Thymus (tissue), 14 donors: ENCODE measurements at places on chromosomes 4 and X. TPM values are rescaled to one million over a fixed set of nuclear protein-coding genes. Genes with fewer than 3 reads are reported as not detected.

DNA sequence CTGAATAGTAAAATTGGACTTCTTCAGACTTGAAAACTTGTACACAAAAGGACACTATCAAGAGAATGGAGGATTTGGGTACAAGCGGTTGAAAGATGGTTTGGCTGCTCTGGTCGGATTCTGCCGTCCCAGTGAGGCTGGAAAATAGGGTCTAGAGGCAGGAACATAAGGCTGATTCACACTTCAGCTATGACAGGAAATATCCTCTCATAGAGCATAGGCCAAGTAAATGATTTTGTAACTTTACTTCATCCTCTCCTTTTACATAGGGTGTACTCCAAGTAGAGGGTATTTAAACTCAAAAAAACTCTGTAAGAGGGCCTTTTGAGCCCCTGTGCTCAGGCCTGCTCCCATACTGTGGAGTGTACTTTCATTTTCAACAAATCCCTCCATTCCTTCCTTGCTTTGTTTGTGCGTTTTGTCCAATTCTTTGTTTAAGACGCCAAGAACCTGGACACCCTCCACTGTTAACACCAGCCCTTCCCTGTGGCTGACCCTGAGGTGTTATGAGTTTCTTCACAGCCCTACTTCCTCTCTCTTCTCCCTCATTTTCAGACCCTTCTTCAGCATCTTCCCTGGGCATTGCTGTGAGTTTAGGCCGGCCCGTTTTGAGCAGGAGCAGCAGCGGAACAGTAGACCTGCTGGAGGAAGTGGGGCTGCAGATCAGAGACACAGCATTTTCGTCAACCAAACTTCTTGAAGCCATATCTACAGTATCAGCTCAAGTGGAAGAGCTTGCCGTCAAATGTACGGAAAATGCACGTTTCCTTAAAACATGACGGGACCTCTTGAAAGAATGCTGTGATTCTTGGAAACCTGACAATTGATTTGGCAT, 7.2 kb downstream of the PGAM4 start:
- H3K36me3 ChIP-seq: no peaks in the 10 kb centered on the region
- no peak overlapping the region for H3K4me3 ChIP-seq
- no peak for DNase-seq
- no peaks in the 10 kb centered on the region for H3K4me1 ChIP-seq

DNA sequence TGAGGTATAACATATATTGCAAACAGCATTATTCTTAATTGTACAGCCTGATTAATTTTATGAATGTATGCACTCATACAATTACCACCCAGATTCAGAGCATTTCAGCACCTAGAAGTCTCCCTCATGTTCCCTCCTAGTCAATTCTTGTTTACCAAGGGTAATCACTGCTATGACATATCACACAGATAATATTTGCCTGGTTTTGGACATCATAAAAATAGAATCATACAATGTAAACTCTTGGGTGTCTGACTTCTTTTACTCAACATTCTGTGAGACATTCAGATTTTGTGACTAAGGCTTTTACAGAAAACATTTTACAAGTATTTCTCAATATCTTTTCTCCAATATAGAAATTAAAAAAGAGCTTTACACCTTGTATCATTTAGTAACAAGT, 66.9 kb downstream of the PTPN13 start:
- no peak overlapping the region for H3K27ac ChIP-seq
- no peaks in the 10 kb centered on the region for H3K36me3 ChIP-seq
- DNase-seq: no peak
- H3K27me3 ChIP-seq: no peaks in the 10 kb centered on the region

DNA sequence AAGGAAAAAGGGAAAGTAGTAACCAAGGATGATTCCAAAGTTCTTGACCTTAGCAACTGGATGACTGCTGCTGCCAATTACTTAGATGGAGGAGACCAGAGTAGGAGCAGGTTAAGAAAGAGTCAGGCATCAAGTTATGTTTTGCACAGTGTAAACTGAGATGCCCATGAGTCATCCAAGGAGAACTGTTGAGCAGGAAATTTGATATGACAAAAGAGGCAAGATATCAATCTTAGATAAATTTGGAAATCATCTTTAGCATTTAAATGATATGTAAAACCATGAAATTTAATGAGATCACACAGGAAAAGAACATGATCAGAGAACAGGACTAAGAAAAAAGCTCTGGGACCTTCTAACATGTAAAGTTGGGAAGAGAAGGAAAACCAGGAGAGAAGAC, 361.3 kb downstream of the OPHN1 start:
- no peak overlapping the region for H3K27ac ChIP-seq
- H3K27me3 ChIP-seq: no peaks in the 10 kb centered on the region
- H3K4me3 ChIP-seq: no peak overlapping the region
- H3K4me1 ChIP-seq: no peaks in the 10 kb centered on the region
- no peak for DNase-seq

DNA sequence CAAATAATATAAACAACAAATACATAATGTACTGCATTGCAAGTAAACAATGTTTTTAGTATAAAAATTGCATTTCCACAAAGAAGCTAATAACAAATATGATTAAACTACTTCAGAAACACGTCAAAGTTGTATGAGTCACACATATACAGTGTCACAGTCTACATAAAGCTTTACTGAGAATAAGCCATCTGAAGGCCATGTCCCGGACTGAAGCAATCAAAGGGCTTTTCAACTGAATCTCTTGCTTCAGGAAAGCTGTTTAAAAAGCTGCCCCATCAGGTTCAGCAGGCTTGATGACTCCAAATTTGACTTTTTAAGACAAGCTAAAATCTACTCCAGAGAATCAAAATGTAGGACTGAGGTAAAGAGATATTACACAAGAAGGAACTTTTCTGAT, 1476.8 kb downstream of the ADGRL3 start:
- no peak for DNase-seq
- no peak overlapping the region for H3K27ac ChIP-seq
- H3K4me1 ChIP-seq: no peaks in the 10 kb centered on the region
- H3K27me3 ChIP-seq: no peaks in the 10 kb centered on the region

DNA sequence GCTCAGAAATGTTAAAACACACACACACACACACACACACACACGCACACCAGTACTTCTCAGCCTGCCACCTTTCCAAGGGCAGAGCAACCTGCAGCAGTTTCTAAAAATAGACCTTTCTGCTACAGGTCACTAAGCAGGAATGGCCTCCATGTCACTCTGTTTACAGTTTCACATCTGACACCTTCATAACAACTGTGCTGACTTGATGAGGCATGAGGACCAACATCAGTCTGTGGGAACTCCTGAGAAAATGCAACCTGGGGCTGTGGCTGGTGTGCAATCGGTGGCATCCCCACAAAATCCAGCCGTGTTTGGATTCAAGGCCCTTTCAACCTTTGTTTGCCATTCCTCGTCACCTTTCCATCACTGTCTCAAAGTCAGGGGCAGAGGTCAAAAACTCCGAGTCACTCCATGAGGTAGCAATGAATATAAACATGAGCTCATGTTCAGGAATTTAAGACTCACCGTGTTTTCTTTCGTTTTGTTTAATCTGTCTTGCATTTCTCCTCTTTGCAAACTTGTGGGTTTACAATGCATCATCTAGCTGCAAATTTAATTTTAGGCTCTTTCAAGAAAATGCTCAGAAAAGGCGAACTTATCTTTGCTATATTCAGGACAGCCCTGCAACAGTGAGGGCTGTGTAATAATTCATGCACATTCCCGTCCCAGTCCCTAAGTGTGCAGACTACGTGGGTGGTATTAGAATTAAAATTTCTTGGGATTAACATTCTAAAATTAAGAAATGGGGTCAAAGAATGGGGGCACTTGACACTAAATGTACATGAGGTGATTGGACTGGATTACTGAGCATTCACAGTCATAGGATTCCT, 135.3 kb downstream of the SHROOM3 start:
- no peaks in the 10 kb centered on the region for H3K27me3 ChIP-seq
- DNase-seq: no peak
- H3K36me3 ChIP-seq: no peaks in the 10 kb centered on the region
- no peak overlapping the region for H3K4me3 ChIP-seq

- H3K4me1 ChIP-seq: no peaks in the 10 kb centered on the region
- no peak overlapping the region for H3K4me3 ChIP-seq
- H3K36me3 ChIP-seq: no peaks in the 10 kb centered on the region
- H3K27ac ChIP-seq: no peak overlapping the region
- H3K27me3 ChIP-seq: no peaks in the 10 kb centered on the region
- DNase-seq: no peak
Measured at GRCh38 chrX:136048446-136048845, 63.2 kb downstream of the SLC9A6 start.

GRCh38 chr4:93475730-93476129, 352.8 kb upstream of the ATOH1 start:
- H3K27ac ChIP-seq: no peak overlapping the region
- no peaks in the 10 kb centered on the region for H3K4me1 ChIP-seq
- H3K36me3 ChIP-seq: no peaks in the 10 kb centered on the region

- H3K4me1 ChIP-seq: no peaks in the 10 kb centered on the region
- no peaks in the 10 kb centered on the region for H3K36me3 ChIP-seq
- H3K4me3 ChIP-seq: no peak overlapping the region
- H3K27ac ChIP-seq: no peak overlapping the region
- DNase-seq: no peak
Measured at GRCh38 chr4:24256066-24256465, 328.3 kb downstream of the DHX15 start.

GRCh38 chrX:15269618-15270521, at the start of gene ASB9:
Gene ASB9 (minus strand): TSS chrX:15270083. CDS start chrX:15269874, 209 bp downstream.
- no peaks in the 10 kb centered on the region for H3K27me3 ChIP-seq
- no peaks in the 10 kb centered on the region for H3K4me1 ChIP-seq
- H3K27ac ChIP-seq: peak within 1 kb of the TSS; percentile 28
- no peak within 1 kb of the TSS for H3K4me3 ChIP-seq

- no peaks in the 10 kb centered on the region for H3K36me3 ChIP-seq
- no peak overlapping the region for H3K4me3 ChIP-seq
- no peaks in the 10 kb centered on the region for H3K27me3 ChIP-seq
- no peak overlapping the region for H3K27ac ChIP-seq
Measured at GRCh38 chr4:90982813-90983212, 855.6 kb downstream of the CCSER1 start.

DNA sequence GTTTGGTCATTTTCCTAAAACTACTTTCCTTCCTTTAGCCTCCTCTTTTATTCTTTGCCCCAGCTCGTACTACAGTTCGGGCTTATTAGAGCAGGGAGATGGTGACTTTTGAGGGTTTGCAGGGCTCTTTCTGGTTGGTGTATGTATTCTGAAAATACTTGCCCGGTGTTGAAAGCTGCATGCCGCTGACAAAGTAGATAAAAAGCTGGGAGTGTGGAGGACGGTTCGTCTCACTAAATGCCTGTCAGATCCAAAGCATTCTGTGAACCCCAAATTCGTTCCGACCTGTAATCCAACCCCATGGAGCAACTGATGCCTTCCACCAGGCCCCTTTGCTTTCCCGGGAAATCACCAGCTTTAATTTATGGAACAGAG, 19.2 kb downstream of the TRIM2 start:
- H3K4me1 ChIP-seq: peaks cover 17% of the 10 kb centered on the region
- peak overlapping the region; percentile 51 for H3K4me3 ChIP-seq
- H3K36me3 ChIP-seq: no peaks in the 10 kb centered on the region
- peaks cover 26% of the 10 kb centered on the region for H3K27me3 ChIP-seq
- no peak overlapping the region for H3K27ac ChIP-seq

DNA sequence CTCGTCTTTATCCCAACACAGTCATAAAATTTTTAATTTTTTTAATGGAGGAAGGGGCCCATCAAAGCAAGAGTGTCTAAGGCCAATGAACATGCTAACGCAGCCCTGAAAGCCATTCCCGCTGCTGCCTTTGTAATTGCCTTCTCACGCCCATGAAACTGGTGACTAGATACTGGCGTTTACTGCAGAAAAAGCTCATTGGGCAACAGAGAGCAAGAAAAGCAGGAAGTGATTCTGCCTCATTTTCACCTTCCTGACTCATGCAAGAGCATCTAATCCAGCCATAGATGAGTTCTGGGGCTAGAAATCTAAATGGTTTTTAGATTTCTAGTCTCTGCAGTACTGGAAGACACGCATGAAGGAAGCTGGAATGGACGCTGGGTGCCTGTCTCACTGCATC, 72.5 kb downstream of the ANXA3 start:
- H3K4me1 ChIP-seq: no peaks in the 10 kb centered on the region
- H3K36me3 ChIP-seq: no peaks in the 10 kb centered on the region
- no peaks in the 10 kb centered on the region for H3K27me3 ChIP-seq
- no peak overlapping the region for H3K27ac ChIP-seq

- DNase-seq: no peak
- H3K27me3 ChIP-seq: no peaks in the 10 kb centered on the region
Measured at GRCh38 chr4:151968643-151969042, 207.8 kb upstream of the GATB start.

GRCh38 chr4:108502356-108502755, 118.0 kb upstream of the RPL34 start:
- H3K27ac ChIP-seq: no peak overlapping the region
- no peak for DNase-seq

DNA sequence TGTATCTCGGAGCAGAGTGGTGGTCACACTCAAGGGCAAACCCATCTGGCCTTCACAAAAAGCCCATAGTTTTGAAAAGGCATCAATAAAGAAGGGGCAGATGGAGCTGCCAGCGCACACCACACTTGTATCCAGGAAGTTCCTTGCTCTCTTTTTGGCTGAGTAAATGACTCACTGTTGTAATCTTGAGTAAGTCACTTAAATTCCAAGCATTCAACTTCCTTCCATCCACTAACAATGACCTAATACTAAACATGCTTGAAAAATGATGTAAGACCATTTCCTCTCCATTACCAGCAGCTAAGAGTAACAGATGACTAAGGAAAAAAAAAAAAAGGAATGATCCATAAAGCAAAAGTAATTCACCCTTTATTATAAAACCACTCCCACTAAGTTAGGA, 32.4 kb upstream of the MYOZ2 start:
- DNase-seq: no peak
- no peaks in the 10 kb centered on the region for H3K4me1 ChIP-seq
- H3K36me3 ChIP-seq: no peaks in the 10 kb centered on the region
- no peak overlapping the region for H3K4me3 ChIP-seq
- H3K27ac ChIP-seq: no peak overlapping the region

DNA sequence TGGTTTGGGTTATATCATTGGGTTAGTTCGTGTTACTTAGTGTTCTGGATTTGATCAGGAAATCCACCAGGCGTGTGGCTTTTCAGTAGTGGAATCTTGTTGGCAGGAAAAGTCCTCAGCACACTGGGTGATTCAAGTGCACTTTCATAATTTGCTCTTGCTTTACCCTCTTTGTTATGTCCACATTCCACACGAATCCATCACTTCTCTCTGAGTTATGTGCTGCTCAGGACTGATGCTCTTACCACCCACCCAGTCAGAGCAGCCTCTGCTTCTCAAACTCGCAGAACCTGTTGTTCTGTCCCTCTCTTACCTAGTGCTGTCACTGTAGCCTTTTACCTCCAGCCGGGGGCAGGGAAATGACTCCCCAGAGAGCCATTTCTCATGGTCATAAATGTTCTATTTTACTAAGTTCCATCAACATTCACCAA, 37.2 kb upstream of the SCRG1 start:
- H3K4me3 ChIP-seq: no peak overlapping the region
- no peak overlapping the region for H3K27ac ChIP-seq
- no peaks in the 10 kb centered on the region for H3K4me1 ChIP-seq
- H3K36me3 ChIP-seq: no peaks in the 10 kb centered on the region
- DNase-seq: no peak

Gene NEIL3
- polyA plus RNA-seq: 3.6 TPM

Gene CD99L2
- 14.0 TPM for polyA plus RNA-seq

Gene ARR3
- 0.02 TPM for polyA plus RNA-seq

Gene CDS1
- polyA plus RNA-seq: 10.2 TPM

Gene SLC9B1
- polyA plus RNA-seq: 2.4 TPM
